H7 (cell line): ENCODE measurements at places on chromosomes 6 and 20.

GRCh38 chr6:151341476-151342195, 49.7 kb downstream of the ZBTB2 start:
- peak; percentile 53 for DNase-seq

DNA sequence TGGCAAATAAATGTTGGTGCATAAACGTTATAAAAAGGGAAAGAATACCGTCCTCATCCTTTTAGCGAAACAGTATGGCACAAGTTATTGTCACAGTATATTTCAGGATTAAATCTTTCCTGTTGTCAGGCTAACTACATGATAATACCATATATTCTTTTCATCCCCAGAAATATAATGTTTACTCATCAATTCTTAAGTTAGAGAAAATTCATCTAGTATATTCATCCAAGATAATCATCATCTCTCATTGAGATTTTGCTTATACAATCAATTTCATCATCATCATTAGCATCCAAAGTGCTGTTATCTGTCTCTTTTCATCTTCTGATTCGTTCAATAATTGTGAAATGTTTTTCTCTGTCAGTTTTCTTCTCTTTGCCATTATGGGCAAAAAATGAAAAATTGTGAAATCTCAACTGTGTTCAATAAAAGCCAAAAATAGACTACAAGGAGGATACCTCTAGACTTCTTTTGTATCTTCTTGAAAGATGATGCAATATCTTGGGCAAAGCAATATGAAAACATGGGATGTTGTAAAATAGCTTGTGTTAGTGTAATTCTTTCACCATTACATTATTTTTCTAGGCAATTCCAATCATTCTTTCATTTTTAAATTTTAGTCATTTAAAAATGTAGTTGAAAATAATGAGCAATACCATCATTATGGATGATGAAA, 2.6 kb downstream of the SPACA1 start:
- DNase-seq: no peak

DNA sequence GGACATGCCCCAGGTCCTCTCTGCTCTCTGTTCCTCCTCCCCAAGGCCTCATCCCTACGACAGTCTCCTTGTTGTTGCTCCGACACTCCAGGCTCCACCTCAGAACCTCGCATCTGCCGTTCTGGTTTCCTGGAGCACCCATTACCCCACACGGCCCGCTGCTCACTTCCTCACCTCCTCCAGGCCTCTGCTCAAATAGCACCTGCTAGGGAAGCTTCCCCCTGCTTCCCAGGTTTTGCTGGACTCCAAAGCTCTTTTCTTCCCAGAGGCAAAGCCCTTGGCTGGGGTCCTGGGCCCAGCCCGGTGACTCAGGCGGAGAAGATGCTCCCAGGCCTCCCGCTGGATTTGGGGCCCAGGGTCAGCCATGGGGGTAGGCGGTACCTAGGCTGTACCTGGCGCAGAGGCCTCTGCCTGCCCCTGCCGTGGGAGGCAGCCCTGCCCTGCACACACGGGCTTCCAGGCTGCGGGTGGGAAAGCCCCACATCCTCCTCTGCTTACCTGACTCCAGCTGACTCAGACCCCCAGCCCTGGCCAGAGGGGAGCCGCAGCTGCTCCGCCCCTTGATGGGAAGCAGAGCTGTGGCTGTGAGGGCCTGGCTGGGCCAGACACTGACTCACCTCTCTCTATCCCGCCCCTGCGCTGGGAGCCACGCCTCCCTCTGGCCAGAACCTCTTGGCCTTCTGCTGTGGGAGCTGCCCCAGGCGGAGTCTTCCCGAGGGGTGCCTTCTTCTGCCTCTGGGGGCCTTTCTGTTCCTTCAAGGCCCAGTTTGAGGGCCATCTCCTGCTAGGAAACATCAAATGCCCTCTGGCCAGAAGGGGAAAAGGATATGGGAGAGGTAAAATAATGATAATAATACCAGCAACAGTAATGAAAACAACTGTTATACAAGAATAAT, 130.5 kb downstream of the CEBPB start:
- DNase-seq: peak; percentile 96

DNA sequence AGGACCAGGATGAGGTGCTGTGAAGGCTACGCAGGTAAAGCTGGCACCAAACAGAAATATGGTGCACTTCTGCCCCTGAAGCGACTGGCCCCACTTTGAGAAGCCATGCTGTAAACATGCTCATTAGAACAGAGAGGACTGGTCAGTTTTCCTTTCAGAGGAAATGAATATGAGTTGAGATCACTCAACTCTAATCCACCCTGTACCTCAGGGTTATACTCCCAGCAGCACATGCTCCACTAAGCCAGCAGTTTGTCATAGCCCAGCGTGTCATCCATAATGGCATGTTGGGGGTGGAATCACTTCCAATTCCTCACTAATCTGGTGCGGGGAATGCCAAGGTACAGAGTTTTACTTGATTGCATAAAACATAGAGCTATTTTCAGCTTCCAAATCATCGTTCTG, 98.1 kb downstream of the HIVEP2 start:
- no peak for DNase-seq

- DNase-seq: no peak
Observed at GRCh38 chr6:159973951-159974350, 5.1 kb downstream of the IGF2R start.

DNA sequence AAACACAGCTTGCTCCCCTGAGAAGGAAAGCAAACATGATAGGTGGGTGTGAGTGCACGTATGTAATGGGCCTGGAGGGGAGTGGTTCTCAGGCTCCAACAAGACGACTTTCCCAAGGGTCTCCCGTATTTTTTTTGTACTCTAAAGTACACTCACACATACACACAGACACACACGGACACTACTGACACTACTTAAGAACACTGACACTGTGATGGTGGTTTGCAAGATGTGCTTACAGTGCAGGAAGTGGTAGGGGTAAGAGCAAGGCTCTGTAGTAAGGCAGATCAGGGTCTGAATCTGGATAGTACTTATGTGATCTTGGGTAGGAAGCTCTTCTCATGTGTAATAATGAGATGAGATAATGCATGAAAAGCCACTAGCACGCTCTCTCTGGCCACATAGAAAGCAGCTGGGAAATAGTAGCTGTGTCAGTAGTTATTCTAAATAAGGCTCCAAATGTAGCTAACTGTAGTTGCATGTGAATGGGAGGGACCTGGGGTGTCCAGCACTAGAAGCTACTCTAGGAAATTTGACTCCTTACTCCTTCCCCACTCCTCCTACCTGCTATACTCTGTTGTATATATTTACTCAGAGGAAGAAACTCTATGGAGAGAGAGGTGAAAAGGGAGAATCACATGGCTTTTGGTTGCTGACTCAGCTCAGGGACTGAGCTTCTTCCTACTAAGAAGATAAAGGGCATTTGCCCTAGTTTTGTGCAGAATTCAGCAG, 8.4 kb upstream of the ZBTB24 start:
- peak; percentile 63 for DNase-seq

- DNase-seq: no peak
Observed at GRCh38 chr20:40481743-40482458, 207.1 kb downstream of the MAFB start.

GRCh38 chr6:83511901-83512681, at the start of gene PRSS35:
Gene PRSS35, plus strand, starts transcription at chr6:83512534. Its CDS starts 10,908 bp downstream, at chr6:83523442.
- peak; percentile 87 for DNase-seq

GRCh38 chr6:142304241-142304640, 2.4 kb downstream of the ADGRG6 start:
- DNase-seq: no peak

- peak; percentile 99 for DNase-seq
Observed at GRCh38 chr6:43575772-43576551, at the start of the genes POLH and XPO5. Gene POLH, plus strand, starts transcription at chr6:43576185. Its CDS starts 6,135 bp downstream, at chr6:43582320. Gene XPO5, minus strand, starts transcription at chr6:43576038. Its CDS starts 174 bp downstream, at chr6:43575864.

DNA sequence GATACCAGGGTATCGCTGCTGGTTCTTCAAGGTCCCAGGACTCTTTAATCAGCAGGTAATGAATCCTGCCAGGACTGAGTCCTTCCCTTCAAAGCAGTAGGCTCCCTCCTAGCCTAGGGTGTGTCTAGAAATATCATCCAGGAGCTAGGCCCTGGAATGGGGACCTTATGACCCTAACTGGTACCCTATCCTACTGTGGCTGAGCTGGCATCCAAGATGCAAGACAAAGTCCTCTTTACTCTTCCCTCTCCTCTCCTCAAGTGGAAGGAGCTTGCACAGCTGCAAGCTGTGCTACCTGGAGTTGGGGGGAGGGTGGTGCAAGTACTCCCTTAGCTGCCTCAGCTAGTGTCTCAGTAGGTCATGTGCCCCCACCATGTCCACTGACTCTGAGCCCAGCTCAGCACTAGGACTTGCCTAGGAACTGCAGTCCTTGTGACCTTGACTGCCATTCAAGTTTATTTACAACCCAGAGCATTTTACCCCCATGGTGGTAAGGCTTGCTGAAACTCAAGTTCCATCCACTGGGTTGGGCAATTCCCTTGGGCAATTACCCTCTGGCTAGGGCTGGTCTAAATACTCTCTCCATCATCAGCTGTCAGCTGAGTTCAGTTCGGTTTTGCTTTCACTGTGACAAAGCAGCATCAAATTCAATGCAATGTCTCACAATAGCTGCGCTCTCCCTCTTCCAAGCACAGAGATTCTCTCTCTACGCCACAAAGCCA, 48.4 kb upstream of the TOP1 start:
- no peak for DNase-seq

- no peak for DNase-seq
Observed at GRCh38 chr6:144185133-144185836, 35.0 kb downstream of the STX11 start.

DNA sequence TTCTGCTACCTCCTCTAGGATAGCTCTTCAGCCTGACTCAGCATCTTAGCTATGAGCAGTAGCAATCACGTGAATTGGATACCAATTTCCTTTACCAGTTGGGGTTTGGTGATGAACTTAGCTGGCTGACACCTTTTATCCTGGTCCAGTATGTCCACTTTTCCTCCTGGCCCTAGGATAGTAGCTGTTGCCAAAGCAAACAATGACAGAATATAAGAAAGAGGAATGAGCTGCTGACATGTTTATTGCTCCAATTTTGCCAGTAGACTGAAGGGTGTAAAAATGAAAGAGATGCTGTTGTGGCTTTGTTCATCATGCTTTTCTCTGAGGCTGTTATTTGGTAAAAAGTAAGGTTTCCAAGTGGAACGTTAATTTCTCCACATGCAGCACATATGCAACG, 168.3 kb upstream of the JAG1 start:
- DNase-seq: no peak

GRCh38 chr6:138036111-138036510, 71.1 kb downstream of the PERP start:
- DNase-seq: peak; percentile 34

DNA sequence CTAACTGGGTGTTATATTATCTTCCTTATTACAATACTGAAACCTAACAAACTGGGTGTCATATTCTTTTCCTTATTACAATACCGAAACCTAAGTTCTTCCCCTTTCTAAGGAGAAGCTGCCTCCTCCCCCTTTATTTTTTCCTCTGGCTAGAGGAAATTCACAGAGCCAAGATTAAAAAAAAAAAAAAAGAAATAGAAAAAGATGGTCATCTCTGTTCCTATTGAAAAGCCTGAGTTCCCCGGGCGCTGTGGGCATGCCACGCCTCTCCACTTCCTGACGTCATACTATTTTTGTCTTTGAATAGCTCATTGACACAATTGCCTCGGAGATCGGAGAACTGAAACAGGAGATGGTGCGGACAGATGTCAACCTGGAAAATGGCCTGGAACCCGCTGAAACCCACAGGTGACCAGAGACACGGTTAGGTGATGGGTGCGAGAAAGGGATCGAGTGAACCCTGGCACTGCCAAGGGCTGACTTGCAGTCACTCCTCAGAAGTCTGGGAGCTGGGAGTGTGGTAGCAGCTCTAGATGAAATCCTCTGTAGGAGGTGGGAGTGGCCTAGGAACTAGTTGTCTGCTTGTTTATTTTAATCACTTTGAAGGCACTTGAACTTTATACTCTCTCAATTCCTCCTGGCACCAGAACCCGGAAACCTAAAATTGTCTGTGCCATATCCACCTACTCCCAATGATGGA, 82.2 kb upstream of the NAA20 start:
- DNase-seq: no peak

DNA sequence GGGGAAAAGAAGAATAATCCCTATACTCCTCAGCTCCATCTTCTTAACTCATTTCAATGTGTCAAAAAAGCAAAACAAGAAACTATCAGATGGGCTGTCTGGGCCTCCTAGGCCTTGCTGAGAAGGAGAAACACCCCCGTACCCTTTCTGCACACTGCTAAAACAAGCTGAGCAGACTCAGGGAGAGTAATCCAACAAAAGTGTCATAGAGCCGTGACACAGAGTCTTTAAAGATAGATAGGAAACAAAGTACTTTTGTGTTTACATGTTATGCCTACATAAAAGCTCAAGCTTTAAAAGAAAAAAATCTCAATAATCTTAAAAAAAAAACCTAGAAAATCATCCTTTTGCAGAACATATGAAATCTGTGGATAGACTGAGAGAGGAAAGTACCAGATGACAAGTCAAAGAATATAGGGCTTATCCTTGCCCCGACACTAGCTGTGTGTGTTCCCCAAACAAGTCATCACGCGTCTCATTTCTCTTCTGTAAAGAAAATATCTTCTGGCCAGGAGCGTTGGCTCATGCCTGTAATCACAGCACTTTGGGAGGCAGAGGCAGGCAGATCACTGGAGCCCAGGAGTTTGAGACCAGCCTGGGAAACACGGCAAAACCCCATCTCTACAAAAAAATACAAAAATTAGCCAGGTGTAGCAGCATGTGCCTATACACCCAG, 81.3 kb downstream of the MAP3K5 start:
- no peak for DNase-seq

- DNase-seq: no peak
Observed at GRCh38 chr20:48007351-48007750, 222.1 kb upstream of the SULF2 start.

DNA sequence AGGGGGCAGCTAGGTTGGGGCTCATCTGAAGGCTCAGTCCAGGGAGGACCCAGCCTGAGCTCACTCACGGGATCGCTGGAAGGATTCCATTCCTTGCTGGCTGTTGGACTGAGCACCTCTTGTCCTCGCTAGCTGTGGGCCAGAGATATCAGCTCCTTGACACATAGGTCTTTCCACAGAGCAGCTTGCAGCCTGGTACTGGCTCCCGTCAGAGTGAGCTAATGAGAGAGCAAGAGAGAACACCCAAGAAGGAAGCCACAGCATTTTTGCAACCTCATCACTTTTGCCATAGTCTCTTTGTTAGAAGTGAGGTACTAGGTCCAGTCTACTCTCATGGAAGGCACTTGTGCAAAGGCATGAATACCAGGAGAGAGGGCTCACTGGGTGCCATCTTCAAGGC, 179.9 kb downstream of the CDC5L start:
- DNase-seq: no peak

DNA sequence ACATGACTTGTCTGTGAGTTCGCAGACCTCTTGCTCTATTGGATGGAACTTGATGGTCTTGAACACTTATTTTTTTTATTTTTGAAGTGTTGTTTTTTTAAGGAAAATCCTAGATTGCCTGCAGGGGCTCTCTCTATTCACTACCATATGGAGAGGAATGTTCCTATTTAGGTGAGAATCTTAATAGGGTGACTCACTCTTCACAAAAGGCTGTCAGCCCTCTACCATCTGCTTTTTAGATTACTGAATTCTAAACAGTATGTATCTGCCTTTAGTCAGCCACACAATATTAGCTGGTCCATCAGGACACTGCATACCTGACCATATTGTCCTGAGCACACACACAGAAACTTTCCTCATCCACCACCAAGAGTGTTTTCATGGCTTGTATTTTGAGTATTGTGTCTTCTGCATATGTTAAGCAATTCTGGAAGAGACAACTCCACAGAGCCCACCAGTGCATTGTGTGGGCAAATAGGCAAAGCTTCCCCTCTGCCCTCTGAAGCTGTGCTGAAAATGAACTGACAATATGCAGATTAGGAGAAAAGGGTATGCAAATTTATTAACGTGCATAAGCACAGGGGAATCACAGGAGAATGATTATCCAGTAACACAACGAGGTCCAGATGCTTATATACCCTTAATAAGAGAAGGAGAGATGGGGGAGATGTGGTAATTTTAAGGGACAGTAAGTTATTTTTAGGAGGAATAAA, 6.6 kb upstream of the BTBD9 start:
- DNase-seq: no peak
